ENCODE measurements at places on chromosomes 5 and 9. TPM values are rescaled to one million over a fixed set of nuclear protein-coding genes. Genes with fewer than 3 reads are reported as not detected.

Gene NUDCD2
- 19.2 TPM for total RNA-seq

Gene SPINK6
- not detected for total RNA-seq

Gene PARP8
- 13.6 TPM for total RNA-seq

Gene HACD4
- 5.7 TPM for total RNA-seq

Gene SLC6A3
- 0.10 TPM for total RNA-seq

All from endothelial cell (in vitro differentiated cells).